HFFc6 (cell line): ENCODE measurements at places on chromosomes 5 and 9.

GRCh38 chr5:160524827-160525226, 103.2 kb downstream of the PTTG1 start:
- no peak for DNase-seq

GRCh38 chr9:10434412-10434811, 178.4 kb downstream of the PTPRD start:
- no peak for DNase-seq

DNA sequence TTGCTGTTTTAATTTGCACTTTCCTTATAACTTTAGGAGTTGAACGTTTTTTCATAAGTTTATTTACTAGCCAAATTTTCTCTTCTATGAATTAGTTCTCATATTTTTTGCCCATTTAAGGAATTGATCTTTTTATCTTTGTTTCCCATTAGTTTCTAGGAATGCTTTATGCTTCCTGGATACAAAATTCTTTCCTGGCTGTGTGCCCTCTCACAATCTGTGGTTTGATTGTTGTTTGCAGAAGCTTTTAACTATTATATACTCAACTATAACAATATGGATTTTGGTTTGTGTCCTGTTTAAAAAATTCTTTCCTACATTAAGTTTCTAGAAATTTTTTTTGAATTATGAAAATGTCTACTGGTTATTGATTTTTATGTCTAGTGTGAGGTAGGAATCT, 206.3 kb downstream of the CSNK1G3 start:
- DNase-seq, result no peak

DNA sequence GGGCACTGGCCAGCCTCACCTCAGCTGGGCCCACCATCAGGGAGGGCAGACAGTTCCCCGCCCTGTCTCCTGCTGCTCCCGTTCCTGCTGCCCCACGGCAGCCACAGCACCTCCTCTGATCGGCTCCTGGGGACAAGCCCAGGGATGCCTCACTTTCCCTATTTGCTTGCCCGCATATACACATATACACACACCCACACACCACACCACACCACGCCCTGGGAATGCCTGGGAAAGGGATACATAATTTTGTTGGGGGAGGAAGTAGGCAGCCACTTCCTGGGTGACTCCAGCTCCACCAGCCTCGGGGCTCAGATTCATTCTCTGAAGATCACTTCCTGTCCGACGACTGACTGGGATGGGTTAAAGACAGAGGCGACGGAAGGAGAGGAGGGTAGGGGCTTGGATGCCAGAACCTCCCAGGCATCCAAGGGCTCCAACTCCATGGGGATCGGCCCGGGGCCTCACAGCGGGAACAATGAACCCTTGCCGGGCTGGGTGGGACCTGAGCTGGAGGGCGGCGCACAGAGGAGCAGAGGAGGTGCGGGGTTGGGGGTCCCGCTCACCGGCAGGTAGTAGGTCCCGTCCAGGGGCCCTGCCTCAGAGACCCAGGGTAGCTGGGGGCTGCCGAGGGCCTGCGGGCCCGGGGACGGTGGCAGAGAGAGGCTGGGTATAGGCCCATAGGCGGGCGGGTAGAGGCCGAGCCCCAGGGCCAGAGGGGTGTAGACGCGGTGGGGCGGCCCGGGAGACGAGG, 2.0 kb upstream of the MZB1 start:
- peak; percentile 58 for DNase-seq

DNA sequence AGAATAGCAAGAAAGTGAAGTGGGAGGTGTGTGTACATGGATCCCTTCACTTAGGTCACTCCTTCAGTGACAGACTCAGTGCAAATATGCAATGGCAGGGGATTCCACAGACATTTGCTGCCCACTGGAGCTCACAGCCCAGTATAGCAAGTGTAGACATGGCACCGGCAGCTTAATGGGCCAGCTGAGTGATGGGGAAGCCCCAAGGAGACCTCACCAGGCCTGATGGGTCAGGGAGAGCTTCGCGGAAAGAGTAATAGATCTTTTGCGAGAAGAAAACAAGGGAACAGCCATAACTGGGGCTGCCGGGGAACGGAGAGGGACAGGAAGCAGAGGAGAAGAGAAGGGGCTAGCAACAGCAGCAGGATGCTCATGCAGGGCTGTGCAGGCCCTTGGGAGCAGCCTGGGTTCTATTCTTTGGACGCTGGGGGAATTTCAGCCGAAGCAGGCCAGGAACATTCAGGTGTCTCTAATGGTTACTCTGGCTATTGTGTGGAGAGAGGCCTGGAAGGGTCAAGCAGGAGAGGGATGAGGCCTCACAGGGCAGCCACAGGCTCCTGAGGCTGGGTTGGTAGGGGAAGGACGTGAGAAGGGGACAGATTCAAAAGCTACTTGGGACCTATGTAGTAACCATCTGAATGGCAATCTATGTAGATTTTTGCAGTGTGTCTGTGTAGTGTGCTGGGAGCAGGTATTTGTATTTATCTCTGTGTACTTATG, 27.0 kb downstream of the TCF7 start:
- DNase-seq, result peak; percentile 19

DNA sequence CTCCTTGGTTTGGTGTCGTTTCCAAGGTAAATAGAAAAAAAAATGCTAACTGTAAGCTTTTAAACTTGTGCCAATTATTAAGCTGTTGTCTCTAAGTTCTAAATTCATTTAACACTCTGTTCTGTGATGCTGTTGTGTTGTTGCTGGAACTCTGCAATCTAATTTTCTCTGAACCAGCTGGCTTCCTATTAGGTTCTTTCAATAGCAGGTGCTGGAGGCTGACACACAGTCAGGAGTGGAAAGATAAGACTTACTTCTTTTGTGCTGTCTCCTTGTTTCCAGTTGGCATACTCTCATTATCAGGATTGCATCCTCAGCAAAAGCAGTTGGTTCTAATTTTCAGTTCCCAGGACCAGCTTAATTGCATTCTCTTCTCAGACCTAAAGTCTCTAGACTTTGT, 1252.6 kb upstream of the NUDT12 start:
- no peak for DNase-seq

GRCh38 chr5:156522651-156523529, 195.9 kb downstream of the SGCD start:
- DNase-seq, result no peak

GRCh38 chr9:30851600-30851999, 1532.8 kb upstream of the ACO1 start:
- DNase-seq, result no peak

GRCh38 chr9:1331546-1332038, 281.4 kb downstream of the DMRT2 start:
- no peak for DNase-seq

- peak; percentile 65 for DNase-seq
Observed at GRCh38 chr9:13274886-13275641, 4.4 kb downstream of the MPDZ start.
